ENCODE measurements at places on chromosomes 1 and 21.
A peak's percentile ranks its signal among the peaks of the same experiment; 100 is the strongest.

DNA sequence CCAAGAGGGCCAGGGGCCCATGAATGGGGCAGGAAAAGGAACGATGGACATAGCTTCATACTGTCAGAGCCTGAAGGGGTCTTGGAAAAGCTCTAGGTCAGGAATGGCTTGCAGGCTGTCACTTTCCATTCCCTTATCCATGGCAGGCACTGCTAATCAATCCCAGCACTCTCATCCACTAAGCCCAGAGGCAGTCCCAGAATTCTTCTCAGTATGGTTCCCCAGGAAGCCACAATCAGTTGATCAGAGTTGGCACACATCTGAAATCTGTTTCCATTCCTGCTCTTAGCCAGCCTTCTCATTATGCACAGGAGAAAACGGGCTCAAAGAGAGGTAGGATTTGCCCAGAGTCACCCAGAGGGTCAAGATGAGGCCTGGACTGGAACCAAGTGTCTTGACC lies 65.7 kb downstream of the LACTBL1 start:
- DNase-seq = no peak

DNA sequence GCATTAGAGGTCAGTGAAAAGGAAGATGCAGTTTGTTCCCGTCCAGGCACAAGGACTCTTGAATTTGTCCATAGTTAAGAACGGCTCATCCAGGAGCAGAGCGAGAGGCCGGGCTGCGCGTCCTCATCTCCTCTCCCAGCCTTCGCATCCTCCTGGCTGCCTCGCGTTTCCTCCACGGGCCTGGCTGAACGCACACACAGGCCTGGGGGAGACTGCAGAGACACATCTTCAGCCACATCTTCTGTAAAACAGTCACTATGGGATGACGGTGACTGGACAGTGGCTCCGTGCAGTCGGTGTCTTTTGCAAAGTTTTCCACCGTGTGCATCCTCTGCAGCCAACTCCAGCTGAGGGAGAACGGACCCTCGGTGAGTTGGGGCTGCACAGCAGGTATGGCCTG lies 89.7 kb downstream of the PSMG1 start:
- no peak for DNase-seq

DNA sequence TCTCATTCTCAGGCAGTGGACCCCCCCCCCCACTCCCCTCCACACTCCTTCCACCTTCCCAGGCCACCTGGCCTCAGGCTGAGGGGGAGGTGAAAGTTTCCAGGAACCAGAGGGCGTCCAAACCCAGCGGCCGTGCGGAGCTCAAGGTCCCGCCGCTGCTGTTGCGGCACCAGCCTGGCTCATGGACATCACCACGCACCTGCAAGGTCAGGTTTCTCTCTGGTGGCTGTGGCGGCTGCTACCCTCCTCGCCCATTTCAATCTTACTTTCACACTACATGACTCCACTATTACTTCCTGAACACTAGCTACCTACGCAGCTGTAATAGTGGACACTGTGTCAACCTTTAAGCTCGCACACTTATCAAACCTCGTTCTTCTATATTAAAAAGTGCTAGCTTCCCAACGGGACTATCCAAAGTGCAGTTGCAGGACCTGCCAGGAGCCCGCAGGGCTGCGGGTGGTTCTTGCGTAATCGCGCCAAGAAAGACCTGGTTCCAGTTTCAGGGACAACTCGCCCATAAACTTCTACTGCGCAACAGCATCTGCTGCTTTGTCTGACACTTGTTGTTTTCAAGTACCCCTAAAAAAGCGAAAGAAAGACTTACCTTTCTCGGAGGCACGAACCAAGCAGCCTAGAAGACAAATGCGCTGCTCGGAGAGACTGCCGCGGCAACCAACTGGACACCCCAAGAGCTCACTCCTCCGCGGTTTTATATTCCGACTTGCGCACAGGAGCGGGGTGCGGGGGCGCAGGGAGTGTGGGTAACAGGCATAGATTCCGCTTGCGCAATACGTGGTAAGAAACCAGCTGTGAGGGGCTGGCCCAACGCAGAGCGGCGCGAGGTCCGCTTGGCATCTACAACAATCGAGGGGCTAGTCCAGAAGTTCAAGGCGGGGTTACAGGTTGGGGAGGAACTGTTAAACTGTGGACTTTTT lies at the start of gene DIRAS3:
TSS of gene DIRAS3 (minus strand) at position 687 of the 938 bp plus-strand sequence. CDS start 3,330 bp downstream, outside the sequence.
- DNase-seq = peak; percentile 62

- DNase-seq = no peak
Measured at GRCh38 chr1:116491700-116492357, 79.0 kb downstream of the CD58 start.

DNA sequence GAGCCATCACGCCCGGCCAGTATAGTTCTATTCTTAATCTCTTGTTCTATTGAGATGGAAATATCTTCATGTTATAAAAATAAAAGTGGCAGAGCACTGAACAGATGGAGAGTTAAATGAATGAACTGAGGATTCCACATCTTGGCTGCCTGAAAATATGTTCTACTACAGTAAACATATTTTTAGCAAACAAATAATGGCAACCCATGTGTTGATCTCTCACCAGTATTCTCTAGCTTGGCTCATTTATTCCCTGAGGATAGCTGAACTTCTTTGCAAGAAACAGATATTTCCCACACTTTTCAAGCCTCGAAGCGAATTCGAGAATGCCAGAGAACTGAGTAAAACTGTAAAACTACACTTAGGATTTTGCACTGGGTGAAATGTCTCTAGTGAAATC lies 58.9 kb downstream of the DIRAS3 start:
- no peak for DNase-seq

- DNase-seq = no peak
Measured at GRCh38 chr1:87961992-87962391, 633.3 kb downstream of the LMO4 start.

GRCh38 chr1:197917805-197918651 lies 856 bp downstream of the LHX9 start:
- peak; percentile 23 for DNase-seq

- no peak for DNase-seq
Measured at GRCh38 chr1:64539781-64540218, 69.9 kb downstream of the CACHD1 start.

Data from MM.1S (cell line).